Bronchial smooth muscle cell (primary cell): ENCODE measurements at places on chromosomes 1 and 21. TPM values are rescaled to one million over a fixed set of nuclear protein-coding genes. Genes with fewer than 3 reads are reported as not detected.

The SELL gene
- 0.09 and 0.16 TPM in 2 replicates for total RNA-seq

The FAM131C gene
- total RNA-seq = not detected in 2 replicates

The IFI44L gene
- 5.9 and 17.7 TPM in 2 replicates for total RNA-seq

The GNPAT gene
- 40.0 and 40.2 TPM in 2 replicates for total RNA-seq

The CFAP107 gene
- total RNA-seq = not detected in 2 replicates

The CGN gene
- total RNA-seq = under 0.01 and 0.16 TPM in 2 replicates

The RNF220 gene
- total RNA-seq = 32.0 and 52.4 TPM in 2 replicates

The PRKAA2 gene
- total RNA-seq = 0.69 and 1.1 TPM in 2 replicates

The TIAM1 gene
- total RNA-seq = 2.6 and 6.0 TPM in 2 replicates

The ADGRB2 gene
- total RNA-seq = 6.9 and 10.6 TPM in 2 replicates

The TRIM17 gene
- 0.16 and 0.34 TPM in 2 replicates for total RNA-seq
